ENCODE measurements at places on chromosomes 13 and 19. TPM values are rescaled to one million over a fixed set of nuclear protein-coding genes. Genes with fewer than 3 reads are reported as not detected.

PABPC3 gene
- total RNA-seq, result 0.18 TPM

DNA sequence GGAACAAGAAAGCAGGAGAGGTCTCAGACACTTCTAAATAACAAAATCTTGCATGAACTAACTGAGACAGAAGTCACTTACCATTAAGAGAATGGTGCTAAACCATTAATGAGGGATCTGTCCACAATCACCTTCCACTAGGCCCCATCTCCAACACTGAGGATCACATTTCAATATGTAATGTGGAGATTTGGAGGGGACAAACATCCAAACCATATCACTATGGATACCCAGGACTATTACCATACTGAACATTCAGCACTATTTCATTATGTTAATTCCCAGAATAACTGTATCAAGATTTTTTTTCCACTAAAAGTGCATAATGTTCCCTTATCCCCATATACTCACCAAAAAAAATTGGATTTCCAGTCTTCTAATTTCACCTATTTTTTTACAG, 491.8 kb downstream of the LMO7 start:
- DNase-seq, result no peak

GRCh38 chr19:47037766-47038165, 10.7 kb downstream of the TMEM160 start:
- no peak for DNase-seq

DNA sequence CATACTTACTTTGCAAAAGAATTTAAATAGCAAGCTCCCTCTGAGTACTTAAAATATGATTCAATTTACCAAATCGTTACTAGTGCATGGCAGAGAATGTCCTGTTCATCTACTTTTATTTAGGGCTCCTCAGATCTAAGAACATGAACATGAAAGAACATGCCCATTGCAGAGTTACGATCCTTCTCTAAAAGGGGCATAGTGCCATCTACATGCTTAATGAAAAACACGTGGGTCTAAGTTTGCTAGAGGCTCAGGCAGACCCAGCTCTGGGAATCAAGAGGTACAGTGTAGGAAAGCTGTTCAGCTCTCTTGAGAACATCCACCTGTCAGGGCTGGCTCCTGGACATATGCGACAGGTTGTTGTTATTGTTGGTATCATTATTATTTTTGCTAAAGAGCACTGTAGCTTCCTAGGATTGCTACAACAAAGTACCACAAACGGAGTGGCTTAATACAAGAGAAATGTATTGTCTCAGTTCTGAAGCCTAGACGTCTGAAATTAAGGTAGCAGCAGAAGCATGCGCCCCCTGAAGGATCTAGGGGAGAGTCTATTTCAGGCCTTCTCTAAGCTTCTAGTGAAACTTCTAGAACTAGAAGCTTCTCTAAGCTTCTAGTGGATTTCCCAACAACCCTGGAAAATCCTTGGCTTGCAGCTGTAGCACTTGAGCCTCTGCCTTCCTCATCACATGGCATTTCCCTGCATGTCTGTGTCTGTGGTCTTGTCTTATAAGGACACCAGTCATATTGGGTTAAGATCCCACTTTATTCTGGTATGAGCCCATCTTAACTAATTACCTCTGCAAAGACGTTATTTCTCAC, 133.9 kb downstream of the DCT start:
- no peak for DNase-seq

KLK3 gene
- total RNA-seq, result not detected

DNA sequence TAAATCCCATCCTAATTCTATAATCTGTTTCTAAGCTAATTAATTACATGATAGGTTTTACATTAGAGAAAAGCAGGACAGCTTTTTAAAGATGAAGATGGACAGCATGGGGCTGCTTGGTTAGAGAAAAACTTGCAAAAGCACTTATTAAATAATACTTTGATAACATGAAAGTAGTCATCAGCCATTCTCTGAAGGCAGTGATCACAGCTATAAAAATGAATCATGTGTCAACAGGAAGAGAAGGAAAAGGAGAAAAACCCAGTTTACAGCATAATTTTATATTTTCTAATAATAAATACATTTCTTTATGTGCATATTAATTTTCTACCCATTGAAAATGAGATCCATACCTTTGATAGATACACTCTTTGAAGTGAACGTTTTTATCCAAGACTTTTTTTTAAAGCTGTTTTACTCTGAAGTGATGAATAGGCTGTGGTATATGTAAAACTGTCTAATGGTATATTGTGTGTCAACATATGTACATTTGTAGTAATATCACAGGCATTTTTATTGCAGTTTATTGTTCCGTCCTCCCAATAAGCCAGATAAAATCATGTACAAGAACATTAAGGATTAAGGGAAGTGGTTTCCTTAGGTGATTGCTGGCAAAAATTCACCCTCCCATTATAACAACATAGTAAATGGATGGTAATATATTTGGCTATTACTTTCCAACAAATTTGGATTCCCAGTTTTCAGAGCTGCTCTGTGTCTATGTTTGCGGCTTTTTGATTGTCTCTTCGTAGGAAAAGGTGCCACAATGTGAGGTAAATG, 1.3 kb upstream of the KLF5 start:
- DNase-seq, result no peak

ZNF570 gene
- total RNA-seq, result 5.8 TPM

- DNase-seq, result no peak
These were observed 15.3 kb downstream of the ATP7B start for GRCh38 chr13:51995677-51996551.

GRCh38 chr19:44613295-44614178, at the start of gene IGSF23:
TSS of gene IGSF23 (plus strand) at chr19:44613563. CDS start at chr19:44613646, 83 bp downstream.
- no peak for DNase-seq

DNA sequence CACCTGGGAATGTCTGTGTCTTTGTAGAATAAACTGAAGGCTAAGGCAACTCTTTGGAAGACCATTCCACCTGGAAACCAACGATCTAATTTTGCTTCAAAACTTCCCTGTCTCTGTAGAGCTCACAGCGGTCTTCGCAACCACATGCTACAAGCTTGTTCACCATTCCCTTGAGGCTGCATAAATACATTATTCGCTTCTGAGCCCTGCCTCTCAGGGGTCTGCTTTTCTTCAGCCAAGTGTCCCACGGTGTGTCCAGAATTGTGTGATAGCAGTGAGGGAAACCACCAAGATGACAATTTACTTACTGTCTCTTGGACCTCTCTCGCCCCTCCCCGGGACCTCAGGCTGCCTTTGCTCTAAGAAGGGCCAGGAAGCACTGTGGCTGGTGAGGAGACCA, 51.1 kb downstream of the GPR12 start:
- DNase-seq, result no peak

FPR1 gene
- 105 TPM for total RNA-seq

GRCh38 chr13:90420683-90421082, 926.8 kb upstream of the MIR17HG start:
- no peak for DNase-seq
